Stimulated activated CD4-positive, alpha-beta T cell treated with anti-CD3 and anti-CD28 coated beads, Interleukin-1b, Interleukin-23, amount 100 ng/mL, for 48 hours (primary cell): ENCODE measurements at places on chromosomes 2 and 18.

GRCh38 chr2:224178056-224178455, 139.0 kb upstream of the SERPINE2 start:
- DNase-seq: no peak

- no peak for DNase-seq
Observed at GRCh38 chr2:208139447-208139846, 6.5 kb downstream of the CRYGB start.

GRCh38 chr2:200702646-200703118, 109.0 kb upstream of the BZW1 start:
- peak; percentile 79 for DNase-seq

- DNase-seq: no peak
Observed at GRCh38 chr18:39167990-39168389, 1602.4 kb upstream of the CELF4 start.

- DNase-seq: no peak
Observed at GRCh38 chr2:64996871-64997307, 7.7 kb downstream of the SLC1A4 start.

DNA sequence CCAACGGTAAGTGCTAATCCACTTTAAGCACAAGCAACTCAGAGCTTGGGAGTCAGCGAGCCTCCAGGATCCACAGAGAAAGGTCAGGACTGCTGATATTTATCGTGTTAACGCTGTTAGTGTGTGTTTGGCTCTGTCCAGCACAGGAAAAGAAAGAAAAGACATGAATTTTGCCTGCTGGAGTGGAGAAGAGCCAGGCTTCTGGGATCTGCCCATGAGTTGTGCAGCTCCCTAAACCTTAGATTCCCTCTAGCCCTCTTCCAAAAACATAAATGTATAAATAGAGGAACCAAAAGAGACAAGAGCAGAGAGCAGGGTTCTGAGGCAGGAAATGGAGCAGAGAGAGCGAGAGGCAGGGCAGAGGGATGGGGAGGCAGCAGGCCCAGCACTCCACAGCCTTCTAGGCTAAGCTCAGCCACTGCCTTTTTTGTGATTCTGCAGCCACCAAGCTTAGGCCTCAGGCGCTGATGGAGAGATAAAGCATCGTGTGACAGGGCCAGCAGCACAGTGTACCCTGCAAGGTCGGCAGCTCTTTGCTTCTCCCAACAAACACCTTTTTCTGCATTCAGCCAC, 14.5 kb upstream of the MAT2A start:
- no peak for DNase-seq

GRCh38 chr18:59623456-59624368, 73.5 kb downstream of the CCBE1 start:
- no peak for DNase-seq

DNA sequence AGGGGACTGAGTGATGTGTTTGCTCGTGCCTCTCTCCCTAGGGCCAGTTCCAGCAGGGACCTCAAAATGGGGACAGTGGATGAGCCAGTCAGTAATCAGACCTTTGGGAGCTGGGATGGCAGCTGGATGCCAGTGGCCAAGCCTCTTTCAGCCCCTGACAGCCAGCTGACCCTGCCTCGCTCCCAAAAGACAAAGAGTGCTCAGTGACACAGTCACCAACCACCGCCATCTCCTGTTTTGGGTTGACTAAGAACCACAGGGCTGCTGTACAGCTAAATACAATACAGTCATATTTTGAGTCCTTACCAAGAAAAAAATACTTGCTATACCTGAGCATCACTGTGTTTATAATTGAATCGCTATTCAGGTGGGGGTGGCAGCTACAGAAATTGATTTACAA, 75.7 kb downstream of the POU3F3 start:
- no peak for DNase-seq

DNA sequence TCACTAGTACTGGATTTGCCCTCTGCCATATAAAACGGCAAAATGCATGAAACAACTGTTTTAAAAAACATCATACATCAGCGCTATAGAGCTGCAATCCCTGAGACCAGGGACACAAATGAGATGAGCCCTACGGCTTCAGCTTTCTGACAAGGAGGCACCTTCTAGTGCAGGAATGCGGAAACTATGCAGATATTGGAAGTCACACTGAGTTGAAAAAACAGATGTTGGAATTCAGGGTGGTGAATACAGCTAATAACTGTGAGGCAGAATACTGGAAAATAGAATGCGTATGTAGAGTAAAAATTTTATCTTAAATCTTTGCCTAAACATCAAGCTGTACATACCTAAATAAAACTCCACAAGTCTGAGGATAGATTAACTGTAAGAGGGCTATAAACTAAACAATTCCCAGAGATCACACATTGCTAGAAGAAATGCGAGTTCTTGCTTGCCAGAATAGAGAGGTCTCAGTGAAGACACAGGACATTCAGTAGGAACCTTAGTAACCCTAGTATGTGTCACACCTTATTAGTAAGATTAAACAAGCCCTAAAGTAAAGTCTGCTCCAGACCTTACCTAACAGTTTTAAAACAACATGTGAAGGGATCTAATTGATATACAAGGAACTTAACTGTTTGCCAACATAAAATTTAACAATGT, 541.4 kb upstream of the DDX18 start:
- no peak for DNase-seq
